Ascending aorta (tissue), 2 donors: ENCODE measurements at places on chromosomes 7 and 10. TPM values are rescaled to one million over a fixed set of nuclear protein-coding genes. Genes with fewer than 3 reads are reported as not detected.

- no peaks in the 10 kb centered on the region for H3K27me3 ChIP-seq
- no peak for DNase-seq
- H3K4me1 ChIP-seq = peaks cover 25% of the 10 kb centered on the region
- H3K36me3 ChIP-seq = no peaks in the 10 kb centered on the region
- H3K4me3 ChIP-seq = no peak overlapping the region
- H3K27ac ChIP-seq = no peak overlapping the region
Observed at GRCh38 chr10:6384847-6385246, 182.1 kb downstream of the PFKFB3 start.

The EVX1 gene
- total RNA-seq = not detected

The GGCT gene
- 0.43 TPM for total RNA-seq

- no peak overlapping the region for H3K27ac ChIP-seq
- H3K27me3 ChIP-seq = no peaks in the 10 kb centered on the region
- no peaks in the 10 kb centered on the region for H3K36me3 ChIP-seq
Observed at GRCh38 chr10:127854769-127855590, 37.8 kb downstream of the CLRN3 start.

GRCh38 chr10:126006906-126007305 lies 110.5 kb downstream of the FANK1 start:
- H3K36me3 ChIP-seq = no peaks in the 10 kb centered on the region
- H3K4me3 ChIP-seq = no peak overlapping the region
- no peak overlapping the region for H3K27ac ChIP-seq
- no peak for DNase-seq

The C10orf143 gene
- total RNA-seq = 0.11 TPM

GRCh38 chr7:78329001-78329655 lies 530.6 kb downstream of the PHTF2 start:
- DNase-seq = no peak
- H3K27me3 ChIP-seq = no peaks in the 10 kb centered on the region
- no peaks in the 10 kb centered on the region for H3K36me3 ChIP-seq
- H3K27ac ChIP-seq = no peak overlapping the region
- H3K4me3 ChIP-seq = no peak overlapping the region
- no peaks in the 10 kb centered on the region for H3K4me1 ChIP-seq

The ZNF775 gene
- total RNA-seq = 17.1 TPM

The HHEX gene
- 18.5 TPM for total RNA-seq

The TWIST1 gene
- 2.0 TPM for total RNA-seq

DNA sequence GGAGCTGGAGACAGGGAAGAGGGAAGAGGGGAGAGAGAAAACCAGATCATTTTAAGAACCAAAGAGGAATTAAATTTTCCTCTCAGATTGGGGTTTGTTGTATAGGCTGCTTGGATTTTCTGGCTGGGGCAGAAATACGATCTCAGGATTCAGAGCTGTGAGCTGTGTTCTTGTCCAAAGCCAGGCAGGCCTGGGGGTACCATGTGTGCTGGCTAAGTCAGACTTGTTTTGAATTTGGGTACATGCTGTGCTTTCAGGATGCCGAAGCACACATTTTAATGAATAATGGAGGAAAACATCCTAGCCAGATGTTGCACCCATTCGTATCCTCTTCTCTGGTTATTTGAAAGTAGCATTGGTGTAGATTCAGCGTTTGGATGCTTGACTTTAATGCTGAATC lies 170.3 kb upstream of the PODXL start:
- H3K27ac ChIP-seq = no peak overlapping the region
- no peak for DNase-seq
- no peaks in the 10 kb centered on the region for H3K4me1 ChIP-seq
- no peaks in the 10 kb centered on the region for H3K36me3 ChIP-seq
- H3K27me3 ChIP-seq = no peaks in the 10 kb centered on the region

GRCh38 chr7:108808549-108809266 lies 239.0 kb downstream of the DNAJB9 start:
- no peak for DNase-seq
- no peaks in the 10 kb centered on the region for H3K4me1 ChIP-seq
- no peaks in the 10 kb centered on the region for H3K27me3 ChIP-seq

- H3K27me3 ChIP-seq = no peaks in the 10 kb centered on the region
- DNase-seq = no peak
- H3K27ac ChIP-seq = no peak overlapping the region
- no peaks in the 10 kb centered on the region for H3K36me3 ChIP-seq
Observed at GRCh38 chr7:28879105-28879504, 79.0 kb downstream of the TRIL start.

- H3K4me3 ChIP-seq = no peak overlapping the region
- no peak for DNase-seq
- no peaks in the 10 kb centered on the region for H3K36me3 ChIP-seq
- H3K4me1 ChIP-seq = no peaks in the 10 kb centered on the region
- H3K27me3 ChIP-seq = no peaks in the 10 kb centered on the region
- H3K27ac ChIP-seq = no peak overlapping the region
Observed at GRCh38 chr7:157928808-157929425, 592.1 kb downstream of the DNAJB6 start.

GRCh38 chr7:23964715-23965114 lies 254.7 kb downstream of the STK31 start:
- no peak for DNase-seq
- no peaks in the 10 kb centered on the region for H3K27me3 ChIP-seq
- H3K27ac ChIP-seq = no peak overlapping the region
- H3K4me3 ChIP-seq = no peak overlapping the region
- H3K36me3 ChIP-seq = no peaks in the 10 kb centered on the region
- H3K4me1 ChIP-seq = no peaks in the 10 kb centered on the region

GRCh38 chr10:44264244-44264643 lies 120.7 kb downstream of the CXCL12 start:
- no peaks in the 10 kb centered on the region for H3K27me3 ChIP-seq
- no peaks in the 10 kb centered on the region for H3K4me1 ChIP-seq
- H3K27ac ChIP-seq = no peak overlapping the region
- DNase-seq = no peak
- H3K4me3 ChIP-seq = no peak overlapping the region

The C7orf57 gene
- not detected for total RNA-seq

- no peaks in the 10 kb centered on the region for H3K36me3 ChIP-seq
- H3K27ac ChIP-seq = no peak overlapping the region
- H3K4me1 ChIP-seq = no peaks in the 10 kb centered on the region
Observed at GRCh38 chr10:70308121-70309060, 24.6 kb upstream of the NPFFR1 start.

The OR2A12 gene
- not detected for total RNA-seq

DNA sequence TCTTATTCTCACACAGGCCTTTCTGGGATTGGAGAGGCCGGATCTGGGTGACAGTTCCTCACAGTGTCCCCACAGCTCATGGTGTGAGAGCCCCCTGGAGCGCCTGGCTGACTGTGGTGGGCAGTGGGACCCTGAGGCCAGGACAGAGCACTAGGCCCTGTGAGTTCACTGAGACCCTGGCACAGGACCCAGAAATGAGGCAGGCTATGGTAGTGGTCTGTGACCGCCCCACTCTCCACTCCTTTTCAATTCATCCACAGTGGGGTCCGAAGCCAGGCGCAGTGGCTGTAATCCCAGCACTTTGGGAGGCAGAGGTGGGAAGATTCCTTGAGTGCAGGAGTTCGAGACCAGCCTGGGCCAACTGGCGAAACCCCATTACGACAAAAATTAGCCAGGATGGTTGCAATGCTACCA lies 95.9 kb upstream of the TNRC18 start:
- H3K36me3 ChIP-seq = no peaks in the 10 kb centered on the region
- no peaks in the 10 kb centered on the region for H3K4me1 ChIP-seq
- H3K27ac ChIP-seq = no peak overlapping the region
- DNase-seq = no peak
- H3K27me3 ChIP-seq = no peaks in the 10 kb centered on the region

DNA sequence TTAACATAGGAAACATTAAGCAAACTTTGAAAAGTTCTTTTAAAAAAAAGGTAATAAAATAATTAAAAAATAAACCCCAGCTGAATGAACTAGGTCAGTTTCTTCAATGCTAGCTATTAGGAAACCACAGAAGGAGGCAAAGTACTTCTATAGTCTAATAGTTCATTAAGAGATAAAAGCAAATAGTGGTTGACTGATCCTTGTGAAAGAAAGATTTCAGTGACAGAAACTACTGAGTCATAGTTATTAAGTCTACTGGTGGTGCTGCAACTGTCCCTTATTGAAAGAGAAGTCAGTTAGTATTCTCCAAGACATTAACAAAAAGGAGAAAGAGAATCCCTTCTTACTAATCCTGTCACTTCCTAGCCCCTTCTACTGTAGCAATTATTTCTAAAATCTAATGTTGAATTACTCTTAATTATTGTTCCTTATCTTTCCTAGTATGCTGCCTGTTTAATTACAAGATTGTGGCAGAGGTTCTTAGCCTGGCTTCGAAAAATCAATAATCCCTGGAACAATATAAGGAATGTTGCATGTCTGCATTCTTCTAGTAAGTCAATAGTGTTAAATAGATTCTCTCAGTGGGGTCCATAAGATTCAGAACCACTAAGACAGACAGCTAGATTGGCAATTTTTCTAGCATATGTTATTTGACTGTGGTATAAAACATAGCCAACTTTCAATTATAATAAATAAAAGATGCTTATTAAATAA lies 18.2 kb downstream of the TCTN3 start:
- no peaks in the 10 kb centered on the region for H3K4me1 ChIP-seq
- H3K4me3 ChIP-seq = no peak overlapping the region

DNA sequence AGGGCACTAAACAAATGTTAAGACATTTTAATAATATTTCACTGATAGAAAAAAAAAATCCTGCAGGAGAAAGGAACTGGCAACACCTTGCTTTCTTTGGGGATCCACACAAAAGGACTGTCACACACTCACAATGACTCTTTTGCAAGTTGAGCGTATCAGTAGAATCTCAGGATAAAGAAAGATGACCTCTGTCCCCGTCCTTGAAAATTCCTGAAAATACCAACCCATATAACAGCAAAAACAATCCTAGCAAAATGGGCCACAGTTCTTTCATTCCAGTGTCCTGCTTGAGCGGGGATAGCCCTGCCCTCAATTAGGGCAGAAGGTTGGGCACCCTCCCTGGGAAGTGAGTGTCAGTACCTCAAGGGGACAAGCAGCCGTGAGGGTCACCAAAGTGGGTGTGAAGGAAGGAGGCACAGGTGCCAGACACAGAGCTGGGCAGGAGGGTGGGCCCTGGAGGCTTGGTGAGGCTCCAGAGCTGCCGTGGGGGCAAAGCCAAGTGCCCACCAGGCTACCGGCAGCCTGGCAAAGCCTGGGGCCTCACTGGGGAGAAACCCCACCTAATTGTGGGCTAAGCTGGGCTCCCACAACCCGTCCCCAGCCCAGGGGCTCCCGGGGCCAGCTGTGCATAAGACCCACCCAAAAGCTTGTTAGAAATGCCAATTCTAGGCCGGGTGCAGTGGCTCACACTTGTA lies 2.8 kb downstream of the WDR86 start:
- no peaks in the 10 kb centered on the region for H3K36me3 ChIP-seq
- H3K4me3 ChIP-seq = no peak overlapping the region
- no peak for DNase-seq
- no peak overlapping the region for H3K27ac ChIP-seq
- peaks cover 28% of the 10 kb centered on the region for H3K4me1 ChIP-seq

DNA sequence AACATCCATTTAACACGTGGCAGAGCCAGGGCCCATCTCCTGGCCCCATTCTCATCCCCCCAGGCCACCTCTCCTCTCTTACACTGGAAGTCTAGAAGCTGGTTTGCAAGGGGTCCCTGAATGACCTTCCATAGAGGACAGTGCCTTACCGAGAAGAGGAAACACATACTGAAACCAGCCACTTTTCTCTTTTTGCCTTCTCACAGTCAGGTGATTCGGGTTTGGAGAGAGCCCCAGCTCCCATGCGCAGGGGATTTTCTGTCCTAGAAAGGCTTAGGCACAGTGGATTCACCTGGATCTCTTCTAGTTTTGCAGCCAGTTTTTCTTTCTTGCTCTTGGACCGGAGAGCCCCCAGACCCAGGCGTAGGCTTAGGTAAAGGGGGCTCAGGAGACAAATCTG lies 334.1 kb upstream of the C7orf33 start:
- H3K27ac ChIP-seq = no peak overlapping the region
- no peaks in the 10 kb centered on the region for H3K36me3 ChIP-seq
- no peak for DNase-seq
- H3K4me1 ChIP-seq = no peaks in the 10 kb centered on the region
- H3K4me3 ChIP-seq = no peak overlapping the region
- no peaks in the 10 kb centered on the region for H3K27me3 ChIP-seq

DNA sequence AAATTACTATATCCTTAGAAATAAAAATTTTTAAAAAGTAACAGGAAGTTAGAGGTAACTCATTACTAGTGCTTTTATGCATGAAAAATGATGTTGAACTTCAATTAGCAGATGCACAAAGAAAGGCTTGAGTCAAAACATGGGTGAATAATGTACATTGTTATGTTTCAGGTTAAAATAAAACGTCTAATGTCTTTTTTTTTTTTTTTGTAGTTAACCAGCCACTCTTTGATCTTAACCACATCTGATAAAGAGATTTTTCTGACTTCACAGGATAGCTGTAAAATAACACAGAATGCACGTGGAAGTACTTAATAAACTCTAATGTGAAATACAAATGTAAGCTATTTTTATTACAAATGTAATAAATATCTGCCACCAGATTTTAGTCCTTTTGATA lies 61.7 kb downstream of the GSAP start:
- H3K36me3 ChIP-seq = no peaks in the 10 kb centered on the region
- no peaks in the 10 kb centered on the region for H3K4me1 ChIP-seq
- no peaks in the 10 kb centered on the region for H3K27me3 ChIP-seq
- no peak for DNase-seq

GRCh38 chr7:18828994-18829857 lies 288.2 kb downstream of the TWIST1 start:
- no peaks in the 10 kb centered on the region for H3K27me3 ChIP-seq
- no peak overlapping the region for H3K27ac ChIP-seq
- H3K4me1 ChIP-seq = no peaks in the 10 kb centered on the region
- no peaks in the 10 kb centered on the region for H3K36me3 ChIP-seq

- no peaks in the 10 kb centered on the region for H3K27me3 ChIP-seq
- H3K4me1 ChIP-seq = peaks cover 6% of the 10 kb centered on the region
- H3K4me3 ChIP-seq = no peak overlapping the region
- no peak for DNase-seq
Observed at GRCh38 chr7:130904792-130905191, 170.8 kb upstream of the KLF14 start.

- H3K27me3 ChIP-seq = no peaks in the 10 kb centered on the region
- peaks cover 26% of the 10 kb centered on the region for H3K4me1 ChIP-seq
- DNase-seq = no peak
Observed at GRCh38 chr10:5595591-5595990, 70.8 kb downstream of the ASB13 start.

- H3K4me1 ChIP-seq = no peaks in the 10 kb centered on the region
- H3K27ac ChIP-seq = no peak overlapping the region
- H3K4me3 ChIP-seq = no peak overlapping the region
- no peaks in the 10 kb centered on the region for H3K36me3 ChIP-seq
- DNase-seq = no peak
Observed at GRCh38 chr7:153381275-153382040, 621.9 kb downstream of the ACTR3B start.

GRCh38 chr10:69344591-69345252 lies 66.4 kb downstream of the HK1 start:
- no peak for DNase-seq
- H3K27ac ChIP-seq = peak overlapping the region; percentile 47
- peaks cover 42% of the 10 kb centered on the region for H3K4me1 ChIP-seq
